ENCODE measurements at places on chromosomes 4 and X.

- no peak for DNase-seq
Observed at GRCh38 chr4:78684325-78685079, 91.6 kb upstream of the BMP2K start.

- DNase-seq, result no peak
Observed at GRCh38 chrX:53236025-53236679, 11.1 kb upstream of the KDM5C start.

- DNase-seq, result peak; percentile 45
Observed at GRCh38 chr4:145936142-145936996, 2.3 kb downstream of the ZNF827 start.

- no peak for DNase-seq
Observed at GRCh38 chr4:86156531-86156930, 203.3 kb downstream of the MAPK10 start.

GRCh38 chr4:39066371-39066770, 4.3 kb downstream of the KLHL5 start:
- no peak for DNase-seq

- peak; percentile 82 for DNase-seq
Observed at GRCh38 chrX:47523297-47523696, 37.7 kb upstream of the ARAF start.

DNA sequence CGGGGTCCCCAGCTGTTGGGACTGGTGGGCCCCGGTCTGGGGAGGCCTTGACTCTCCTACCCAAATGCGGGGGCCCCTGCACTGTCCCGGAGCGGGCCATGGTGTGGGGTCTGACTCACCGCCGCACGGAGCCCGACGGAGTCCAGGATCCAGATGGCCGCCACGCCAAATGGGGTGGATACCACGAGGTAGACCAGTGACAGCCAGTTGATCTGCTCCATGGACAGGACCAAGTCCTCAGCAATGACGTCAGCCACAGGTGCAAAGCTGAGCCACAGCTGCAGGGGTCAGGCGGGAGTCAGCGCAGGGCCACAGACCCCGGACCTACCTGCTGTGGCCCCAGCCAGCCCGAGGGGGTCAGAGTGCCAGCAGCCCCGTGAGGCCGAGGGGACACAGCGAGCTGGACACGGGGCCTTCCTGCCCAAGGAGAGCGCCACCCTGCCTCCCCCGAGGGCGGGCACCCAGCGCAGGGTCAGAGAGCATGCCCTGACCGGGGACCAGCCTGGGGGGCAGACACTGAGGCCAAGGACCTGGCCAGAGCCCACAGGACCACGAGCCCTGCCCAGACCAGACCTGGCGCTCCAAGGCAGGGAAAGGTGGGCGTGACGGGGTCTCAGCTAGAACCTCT, 2.4 kb downstream of the SLC49A3 start:
- no peak for DNase-seq

Measured in inflammatory macrophage treated with lipopolysaccharide for 1 hour (primary cell).